ENCODE measurements at places on chromosomes 3 and 15.

DNA sequence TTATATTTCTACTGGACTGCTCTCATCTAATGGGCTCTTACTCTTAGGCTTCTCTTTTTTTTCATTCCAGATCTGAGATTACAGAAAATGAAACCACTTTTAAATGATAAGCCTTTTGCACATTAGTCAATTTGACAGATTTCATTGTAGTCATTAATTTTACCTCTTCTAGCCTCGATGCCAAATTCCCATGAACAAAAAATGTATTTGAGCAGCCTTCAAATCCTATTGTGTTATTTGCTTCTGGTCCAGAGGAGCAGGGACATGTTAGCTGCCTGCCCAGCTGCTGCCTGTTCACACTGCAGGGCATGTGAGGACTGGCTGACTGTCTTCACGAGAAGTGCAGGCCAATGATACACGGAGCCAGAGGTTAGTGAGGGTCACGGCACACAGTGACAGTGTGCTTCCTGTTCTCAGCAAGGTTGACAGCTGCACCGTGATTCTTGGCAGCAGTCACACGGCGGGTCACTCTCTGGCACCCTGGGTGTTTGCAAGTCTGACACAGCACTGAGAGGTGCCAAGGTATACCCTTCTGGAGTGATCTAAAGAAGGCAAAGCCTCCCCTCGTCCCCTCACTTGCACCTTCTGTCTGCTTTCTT lies 40.8 kb downstream of the KAT2B start:
- DNase-seq, result peak; percentile 75

- no peak for DNase-seq
These were observed 28.1 kb downstream of the PARP16 start for GRCh38 chr15:65258375-65259262.

GRCh38 chr15:94258246-94258645 lies 26.9 kb downstream of the MCTP2 start:
- no peak for DNase-seq

DNA sequence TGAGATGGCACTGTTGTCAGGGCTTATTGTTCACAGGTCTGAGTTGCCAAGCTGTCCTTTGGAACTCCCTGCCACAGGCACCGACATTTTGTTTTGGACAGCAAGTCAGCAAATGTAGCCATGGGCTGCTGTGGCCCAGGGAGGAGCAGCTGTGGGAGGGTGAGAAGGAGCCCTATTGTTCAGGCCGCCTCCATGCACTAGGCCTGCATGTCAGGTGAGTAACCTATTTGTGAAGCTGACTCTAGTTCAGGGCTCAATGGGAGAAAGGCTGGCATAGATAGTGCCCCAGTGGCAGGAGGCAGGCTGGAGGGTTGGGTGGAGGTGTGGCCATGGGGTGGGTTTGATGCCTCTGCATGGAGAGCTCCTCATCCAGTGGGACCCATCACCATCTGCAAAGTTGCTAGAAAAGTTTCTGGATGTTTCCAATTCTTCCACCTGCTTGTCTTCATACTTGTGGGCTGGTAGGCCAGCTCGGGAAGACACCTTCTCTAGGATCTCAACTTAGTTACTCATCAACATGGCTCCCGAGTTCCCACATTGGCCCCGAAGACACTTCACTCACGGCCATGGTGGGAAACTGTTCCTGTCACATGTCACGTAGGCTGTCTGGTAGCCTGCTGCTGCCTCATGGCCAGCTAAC lies 19.5 kb downstream of the AMOTL2 start:
- peak; percentile 38 for DNase-seq

GRCh38 chr3:65524584-65524983 lies 514.1 kb downstream of the MAGI1 start:
- DNase-seq, result no peak

DNA sequence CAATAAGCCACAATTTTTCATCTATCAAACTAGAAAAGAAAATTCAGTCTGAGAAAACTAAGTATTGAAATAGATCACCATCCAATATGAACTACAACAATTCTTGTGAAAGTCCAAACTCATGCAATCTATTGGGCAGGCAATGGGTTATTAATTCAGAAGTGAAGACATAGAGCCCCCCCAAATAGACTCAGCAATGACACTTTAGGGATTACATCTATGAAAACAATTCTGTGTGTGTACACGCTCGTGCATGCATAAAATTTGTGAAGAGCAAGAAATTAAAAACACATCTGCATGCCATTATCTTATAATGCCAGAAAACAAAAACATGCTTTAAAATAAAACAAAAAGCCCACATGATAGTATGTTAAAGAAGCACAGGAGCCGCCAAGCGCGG lies 151.3 kb downstream of the NR1I2 start:
- no peak for DNase-seq

DNA sequence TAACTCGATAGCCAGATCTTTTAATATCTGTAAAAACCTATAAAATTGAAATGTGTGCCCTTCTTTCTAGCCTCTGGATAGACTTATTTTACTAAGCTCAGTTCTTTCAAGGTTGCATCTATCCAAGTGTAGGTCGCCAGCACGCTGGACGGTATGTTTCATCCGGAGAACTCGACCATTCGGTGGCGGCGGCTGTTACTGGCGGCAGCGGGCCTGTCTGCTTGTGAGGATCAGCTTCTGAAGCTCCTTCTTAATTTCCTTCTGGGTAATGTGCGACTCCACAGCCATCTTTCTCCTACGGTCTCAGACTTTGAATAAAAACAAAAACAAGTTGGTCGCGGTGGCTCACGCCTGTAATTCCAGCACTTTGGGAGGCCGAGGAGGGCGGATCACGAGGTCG lies 4.1 kb downstream of the PP2D1 start:
- DNase-seq, result no peak

- no peak for DNase-seq
These were observed 94.9 kb upstream of the ATP2B2 start for GRCh38 chr3:10600296-10600714.

DNA sequence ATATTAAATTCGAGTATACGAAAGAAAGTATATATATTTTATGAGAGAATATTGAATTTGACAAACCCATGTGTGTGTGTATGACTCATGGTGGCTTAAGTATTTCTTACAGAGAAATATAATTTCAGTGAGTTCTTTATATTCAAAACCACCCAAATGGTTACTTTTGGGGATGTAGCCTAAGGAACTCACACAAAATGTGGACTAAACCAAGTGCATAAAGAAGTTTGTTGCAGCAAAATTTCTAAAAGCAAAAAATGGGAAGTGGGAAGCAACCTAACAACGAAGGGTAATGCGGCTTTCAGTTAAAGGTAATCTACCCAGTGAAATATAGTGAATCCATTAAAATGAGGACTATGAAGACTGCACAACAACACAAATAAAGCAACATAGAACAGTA lies 277.1 kb downstream of the EDEM1 start:
- no peak for DNase-seq

GRCh38 chr15:80659375-80659774 lies 35.7 kb upstream of the ABHD17C start:
- DNase-seq, result peak; percentile 7

- peak; percentile 72 for DNase-seq
These were observed 516.1 kb downstream of the MECOM start for GRCh38 chr3:169147238-169148008.

- no peak for DNase-seq
These were observed 39.9 kb upstream of the MB21D2 start for GRCh38 chr3:192957441-192958021.

DNA sequence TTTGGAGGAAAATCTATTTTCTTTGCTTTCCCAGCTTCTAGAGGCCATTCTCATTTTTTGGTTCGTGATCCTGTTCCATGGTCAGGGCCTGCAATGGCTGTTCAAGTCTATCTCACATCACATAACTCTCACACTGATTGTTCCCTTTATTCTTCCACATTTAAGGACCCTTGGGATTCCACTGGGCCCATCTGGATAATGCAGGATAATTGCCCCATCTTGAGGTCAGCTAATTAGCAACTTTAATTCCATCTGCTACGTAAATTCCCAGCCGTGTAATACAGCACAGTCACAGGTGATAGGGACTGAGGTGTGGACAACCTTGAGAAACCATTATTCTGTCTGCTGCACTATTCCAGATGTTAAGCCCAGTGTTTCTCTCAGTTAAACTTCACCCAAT lies 311.6 kb upstream of the CNTN4 start:
- no peak for DNase-seq

GRCh38 chr15:40392986-40393948 lies 10.7 kb downstream of the KNSTRN start:
- no peak for DNase-seq

DNA sequence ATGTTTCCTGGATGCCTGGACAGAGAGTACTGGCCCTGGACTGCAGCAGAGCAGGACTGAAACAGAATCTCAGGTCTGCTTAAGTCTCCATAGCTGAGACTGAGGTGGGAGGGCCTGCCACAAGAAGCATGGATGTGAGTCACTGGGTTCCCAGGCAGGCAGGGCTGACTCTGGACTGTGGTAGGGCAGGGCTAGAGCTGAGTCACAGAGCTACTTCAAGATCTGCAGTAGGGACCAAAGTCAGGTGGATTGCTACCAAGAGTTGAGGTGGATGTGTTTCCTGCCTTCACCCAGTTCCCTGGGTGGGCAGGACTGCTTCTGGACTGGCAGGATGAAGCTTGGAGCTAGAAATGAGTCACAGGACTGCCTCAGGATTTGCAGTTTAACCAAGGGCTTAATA lies 282.9 kb downstream of the AGBL1 start:
- DNase-seq, result no peak

GRCh38 chr3:127097072-127097405 lies 95.9 kb upstream of the PRR23E start:
- no peak for DNase-seq

GRCh38 chr3:33911525-33912322 lies 113.3 kb downstream of the PDCD6IP start:
- no peak for DNase-seq

- no peak for DNase-seq
These were observed 4.9 kb downstream of the ADIPOQ start for GRCh38 chr3:186847437-186847836.

DNA sequence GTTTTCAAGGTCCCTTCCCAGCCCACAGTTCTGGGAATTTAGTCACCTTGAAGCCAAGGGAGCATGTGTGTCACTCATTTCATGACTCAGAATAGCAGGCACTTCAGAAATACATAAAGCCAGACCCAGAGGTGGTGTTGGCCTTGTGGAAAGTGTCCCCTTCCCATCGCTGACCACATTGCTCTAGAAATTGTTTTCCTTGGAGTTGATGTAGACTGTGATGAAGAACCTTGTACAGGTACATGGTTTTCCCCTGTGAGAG lies 158.8 kb downstream of the SLCO3A1 start:
- DNase-seq, result peak; percentile 13

DNA sequence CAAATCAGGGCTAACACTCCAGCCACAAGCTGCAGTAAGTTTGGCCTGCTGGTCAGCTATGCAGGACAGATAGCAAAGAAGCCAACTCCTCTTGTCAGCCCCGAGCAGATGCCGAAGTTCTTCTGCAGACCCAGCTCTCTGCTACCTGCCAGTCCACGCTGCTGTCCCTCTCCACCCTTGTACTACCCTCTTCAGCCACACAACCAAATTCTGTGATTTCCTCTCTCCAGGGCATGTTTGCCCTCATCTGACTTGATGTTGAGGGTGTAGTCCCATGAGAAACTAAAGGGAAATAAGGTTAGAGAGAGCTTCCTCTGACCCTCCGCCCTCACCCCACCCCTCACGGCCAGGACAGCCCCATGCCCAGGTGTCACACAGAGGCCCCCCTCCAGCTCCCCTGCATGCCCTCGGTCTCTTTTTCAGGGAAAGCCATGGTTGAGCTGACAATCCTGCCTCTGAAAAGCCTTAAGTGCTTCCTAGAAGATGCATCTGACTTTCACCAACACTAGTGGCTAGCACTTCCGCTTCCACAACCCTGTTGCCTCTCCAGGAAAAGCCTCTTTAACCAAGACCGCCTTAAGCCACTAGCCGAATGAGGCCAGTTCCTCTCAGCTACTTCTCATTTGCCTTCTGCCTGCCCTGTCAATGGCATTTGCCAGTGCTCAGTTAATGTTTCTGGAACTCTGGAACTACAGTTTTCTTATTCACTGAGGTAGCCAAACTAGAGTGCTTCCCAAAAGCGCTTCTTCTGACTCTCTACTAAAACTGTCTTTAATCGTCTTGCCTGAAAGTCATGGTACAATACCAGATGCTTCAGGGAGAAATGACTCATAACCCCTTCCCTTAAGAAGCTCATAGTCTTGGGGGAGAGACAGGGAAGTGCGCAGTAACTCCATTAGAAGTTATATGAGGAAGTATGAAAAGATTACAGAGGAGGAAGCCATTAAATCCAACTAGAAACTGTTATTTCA lies 300.4 kb upstream of the STT3B start:
- DNase-seq, result no peak

GRCh38 chr3:53803124-53803815 lies 42.9 kb downstream of the CHDH start:
- DNase-seq, result peak; percentile 69

- peak; percentile 47 for DNase-seq
These were observed 3.4 kb upstream of the RFTN1 start for GRCh38 chr3:16516695-16517481.

GRCh38 chr15:62495670-62496614 lies 330.9 kb upstream of the C2CD4B start:
- no peak for DNase-seq

DNA sequence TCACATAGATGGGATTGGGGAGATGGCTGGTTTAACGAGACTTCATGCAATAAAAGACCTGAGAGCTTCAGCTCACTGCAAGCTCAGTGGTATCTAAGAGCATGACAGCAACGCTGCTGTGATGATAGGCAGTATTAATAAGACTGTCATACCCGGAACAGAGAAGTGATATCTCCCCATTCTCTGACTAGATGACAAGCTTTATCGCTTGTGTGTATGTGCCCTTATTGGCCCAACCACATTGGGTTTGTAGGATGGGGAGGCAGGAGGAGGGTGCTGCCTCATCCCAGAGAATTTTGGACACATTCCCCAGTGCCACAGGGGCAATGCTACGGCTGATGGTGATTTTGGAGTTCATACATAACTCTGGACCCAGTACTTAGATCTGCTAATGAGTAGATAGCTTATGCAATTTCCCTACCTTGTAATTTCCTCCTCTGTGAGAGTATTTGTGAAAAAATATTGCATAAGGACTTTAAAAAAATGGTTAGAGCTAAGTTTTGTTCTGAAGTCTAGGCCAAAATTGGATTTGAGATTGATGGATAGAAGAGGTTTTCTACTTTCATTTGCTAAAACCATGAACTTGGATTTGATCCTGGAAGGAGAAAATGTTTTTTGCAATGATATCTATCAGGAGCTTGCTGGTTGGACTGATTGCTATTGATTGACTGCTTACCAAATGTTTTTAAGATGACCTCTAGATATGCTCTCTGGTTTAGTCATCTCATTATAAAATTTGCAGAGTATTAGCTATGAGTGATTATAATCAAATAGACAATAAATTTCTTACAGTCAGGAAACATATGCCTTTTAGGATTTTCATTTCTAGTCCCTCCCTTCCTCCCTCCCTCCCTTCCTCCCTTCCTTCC lies 14.0 kb upstream of the TMEM212 start:
- DNase-seq, result no peak

- DNase-seq, result no peak
These were observed 1.1 kb downstream of the FAH start for GRCh38 chr15:80153900-80154299.

Measured in DMS53 (cell line).